Right hindlimb (tissue), 1 donor: ENCODE measurements at places on chromosomes 3 and 15.
A peak's percentile ranks its signal among the peaks of the same experiment; 100 is the strongest.

- DNase-seq = no peak
Observed at GRCh38 chr3:32086464-32086863, 20.0 kb upstream of the GPD1L start.

GRCh38 chr15:95580121-95580520 is 750.4 kb upstream of the NR2F2 start:
- no peak for DNase-seq

- DNase-seq = no peak
Observed at GRCh38 chr3:120436523-120437050, 14.2 kb downstream of the FSTL1 start.

DNA sequence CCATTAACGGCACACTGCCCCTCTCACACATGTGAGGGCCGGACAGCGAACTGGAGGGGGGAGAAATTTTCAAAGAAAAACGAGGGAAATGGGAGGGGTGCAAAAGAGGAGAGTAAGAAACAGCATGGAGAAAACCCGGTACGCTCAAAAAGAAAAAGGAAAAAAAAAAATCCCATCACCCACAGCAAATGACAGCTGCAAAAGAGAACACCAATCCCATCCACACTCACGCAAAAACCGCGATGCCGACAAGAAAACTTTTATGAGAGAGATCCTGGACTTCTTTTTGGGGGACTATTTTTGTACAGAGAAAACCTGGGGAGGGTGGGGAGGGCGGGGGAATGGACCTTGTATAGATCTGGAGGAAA is 1.5 kb downstream of the SOX2 start:
- DNase-seq = no peak

DNA sequence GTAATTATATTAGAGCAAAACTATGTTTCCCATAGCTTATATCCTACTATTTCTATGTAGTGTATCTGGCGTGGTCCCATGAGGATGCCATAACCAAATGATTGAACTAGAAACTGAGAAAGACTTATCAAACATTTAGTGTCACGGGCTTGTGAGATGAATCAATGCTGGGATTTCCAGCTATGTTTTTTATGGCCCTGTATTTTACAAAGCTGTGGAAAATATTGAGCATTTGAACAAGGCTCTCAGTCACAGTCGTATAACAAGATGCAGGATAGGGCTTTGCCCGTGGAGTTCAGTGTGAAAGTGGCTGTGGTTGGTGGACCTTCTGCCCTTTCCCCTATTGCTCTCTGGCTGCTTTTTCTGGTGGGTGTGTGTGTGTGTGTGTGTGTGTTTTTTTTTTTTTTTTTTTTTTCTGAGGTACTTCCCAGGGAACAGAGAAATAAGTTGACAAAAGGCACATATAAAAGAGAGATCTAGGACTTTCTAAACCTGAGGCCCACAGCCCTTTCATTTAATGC is 60.7 kb downstream of the CACNA1D start:
- DNase-seq = no peak

DNA sequence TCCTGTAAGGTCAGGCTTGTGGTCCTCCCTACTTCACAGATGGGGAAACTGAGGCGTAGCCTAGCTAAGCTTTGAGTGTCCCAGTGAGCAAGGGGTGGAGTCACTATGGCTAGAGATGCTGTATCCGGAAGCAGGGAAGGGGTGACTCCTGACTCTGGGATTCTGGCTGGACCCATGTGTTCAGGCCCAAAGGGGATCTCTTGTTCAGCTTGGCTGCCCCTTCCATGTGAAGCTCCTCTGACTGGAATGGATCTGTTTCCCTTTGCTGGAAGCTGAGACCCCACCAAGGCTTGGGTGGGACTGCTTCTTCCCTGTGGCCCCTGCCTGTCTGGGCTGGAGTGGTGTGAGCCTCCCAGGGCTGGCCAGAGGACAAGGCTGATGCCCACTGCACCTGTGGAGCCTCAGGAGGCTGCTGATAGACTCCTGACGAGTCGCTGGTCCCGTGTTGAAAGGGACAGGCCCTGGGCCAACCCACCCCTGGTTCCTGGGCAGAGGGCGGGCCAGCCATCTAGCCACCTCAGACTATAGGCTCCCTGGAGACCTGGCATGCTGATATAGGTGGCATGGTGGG is 1.0 kb downstream of the MAPKAPK3 start:
- DNase-seq = peak; percentile 55

DNA sequence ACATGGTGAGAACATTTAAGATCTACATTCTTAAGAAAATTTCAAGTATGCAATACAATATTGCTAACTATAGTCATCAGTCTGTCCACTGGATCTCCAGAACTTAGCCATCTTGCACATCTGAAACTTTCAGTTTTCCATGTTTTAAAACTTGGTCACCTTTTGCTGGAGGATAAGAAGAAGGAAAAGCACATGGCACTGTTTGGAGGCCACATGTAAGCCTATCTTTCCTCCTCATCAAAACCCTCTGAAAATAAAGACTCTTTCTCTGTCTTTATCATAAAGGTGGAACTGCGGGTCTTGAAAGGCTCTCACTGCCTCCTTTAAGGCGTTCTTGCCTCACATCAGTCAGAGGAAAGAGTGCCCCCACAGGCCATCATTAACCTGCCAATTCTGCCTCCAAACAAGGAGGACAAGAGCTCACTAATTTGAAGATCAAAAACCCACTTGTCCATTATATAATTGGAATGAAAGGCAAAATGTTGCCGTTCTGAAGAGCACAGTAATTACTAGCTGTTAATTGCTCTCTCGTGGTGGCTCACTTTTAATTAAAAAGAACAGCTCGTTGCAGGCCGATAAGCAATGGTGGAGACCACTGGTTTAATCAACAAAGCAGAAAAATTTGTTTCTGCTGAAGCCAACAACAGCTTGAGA is 157.8 kb downstream of the MECOM start:
- no peak for DNase-seq

DNA sequence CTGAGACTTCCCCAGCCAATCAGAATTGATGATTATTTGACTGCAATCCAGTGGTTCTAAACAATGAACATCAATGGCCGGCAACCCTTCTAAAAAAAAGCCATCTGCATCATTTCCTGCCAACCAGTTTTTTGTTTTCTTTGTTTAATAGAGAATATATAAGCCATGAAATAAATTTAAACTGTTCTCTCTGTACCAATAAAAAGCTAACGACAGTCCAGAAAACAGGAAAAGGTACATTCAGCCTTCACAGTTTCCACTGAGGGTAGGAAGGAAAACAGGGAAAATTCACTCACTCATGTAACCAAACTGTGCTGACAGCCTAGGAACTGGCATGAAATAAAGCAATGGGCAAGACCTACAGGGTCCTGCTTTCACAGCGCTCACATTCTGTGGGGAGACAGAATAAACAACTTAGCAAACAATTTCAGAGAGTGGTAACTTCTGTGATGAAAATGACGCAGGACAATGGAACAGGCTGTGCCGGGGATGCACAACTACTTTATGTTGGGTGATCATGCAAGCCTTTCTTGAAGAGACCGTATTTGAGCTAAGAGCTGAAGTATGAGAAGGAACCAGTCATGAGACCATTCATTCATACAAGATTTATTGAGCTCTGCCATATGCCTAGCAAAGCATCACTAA is 630.1 kb downstream of the MAGI1 start:
- DNase-seq = no peak

GRCh38 chr15:85623315-85624049 is 171.2 kb downstream of the KLHL25 start:
- no peak for DNase-seq

DNA sequence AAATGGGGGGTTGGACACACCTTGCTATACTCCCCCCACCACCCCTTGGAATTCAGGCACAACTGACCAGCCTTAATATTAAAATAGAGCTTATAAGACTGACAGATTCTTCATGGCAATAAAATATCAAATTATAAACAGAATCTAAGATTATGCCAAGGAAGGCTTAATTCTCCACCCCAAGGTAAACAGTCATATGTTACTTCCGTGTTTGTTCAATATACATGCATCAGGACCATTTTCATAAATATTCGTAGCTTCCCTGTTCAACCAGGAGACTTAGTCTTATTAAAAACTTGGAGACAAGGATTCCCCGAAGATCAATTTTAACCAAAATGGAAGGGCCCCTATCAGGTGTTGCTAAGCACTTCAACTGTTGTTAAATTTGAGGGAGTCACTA is 13.3 kb upstream of the EHHADH start:
- DNase-seq = no peak

DNA sequence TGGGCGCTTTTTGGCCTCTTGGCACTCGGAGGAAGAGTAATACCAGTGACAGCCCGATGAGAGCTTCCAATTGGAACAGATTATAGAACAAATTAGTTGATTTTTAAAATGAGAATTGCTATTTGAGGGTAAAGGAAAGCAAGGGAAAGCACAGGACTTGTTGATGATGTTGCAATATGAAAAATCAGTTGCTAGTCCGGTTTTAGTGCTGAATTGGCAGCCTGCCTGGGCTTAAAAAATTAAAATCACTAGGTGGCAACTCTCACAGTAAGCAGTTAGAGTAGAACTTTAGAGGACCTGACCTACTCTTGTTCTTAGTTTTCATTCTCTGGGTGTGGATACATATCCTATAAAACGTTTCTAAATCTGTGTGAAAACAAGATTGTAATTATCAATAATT is 2.1 kb upstream of the SCAANT1 start:
- DNase-seq = no peak

DNA sequence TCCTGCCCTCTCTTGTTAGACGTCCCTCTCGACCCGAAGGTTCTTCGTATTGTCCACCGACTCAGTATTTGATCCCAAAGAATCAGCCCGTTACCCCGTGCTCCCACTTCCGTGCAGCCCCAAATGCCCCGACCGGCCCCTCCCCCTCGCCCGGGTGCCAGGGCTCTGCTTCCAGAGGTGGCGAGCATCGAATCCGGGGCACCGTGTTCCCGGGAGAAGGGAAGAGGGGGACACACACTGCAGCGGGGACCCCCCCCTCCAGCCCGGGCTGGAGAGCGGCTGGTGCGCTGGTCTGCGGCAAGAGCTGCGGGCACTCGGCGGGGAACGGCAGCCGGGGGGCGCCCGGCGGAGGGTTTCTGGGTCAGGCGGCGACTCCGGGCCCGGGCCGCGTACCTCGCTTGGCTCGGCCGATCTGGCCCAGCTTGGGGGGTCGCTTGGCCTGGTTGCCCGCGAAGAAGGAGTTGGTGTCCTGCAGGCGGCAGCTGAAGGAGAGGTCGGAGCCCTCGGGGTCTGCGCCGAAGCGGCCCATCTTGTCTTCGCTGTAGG is 556 bp downstream of the CAMK2N2 start:
- DNase-seq = no peak

DNA sequence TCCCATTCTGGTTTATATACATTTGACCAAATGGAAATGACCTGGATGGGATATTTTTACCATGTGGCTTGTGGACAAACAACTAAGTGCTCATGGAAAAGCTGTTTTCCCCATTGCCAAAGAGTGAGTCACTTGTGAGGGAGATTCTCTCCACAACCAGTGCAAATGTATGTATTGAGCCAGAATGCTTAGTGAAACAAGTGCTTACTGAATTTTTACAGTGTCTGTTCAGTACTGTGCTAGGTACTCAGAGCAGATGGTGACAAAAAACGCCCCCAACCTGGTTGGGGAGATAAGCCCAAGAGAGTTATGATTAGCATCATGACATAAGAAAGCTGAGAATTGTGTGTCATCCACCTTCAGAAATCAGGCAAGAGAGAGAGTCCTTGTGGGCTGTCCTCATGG is 2.3 kb downstream of the CHP1 start:
- DNase-seq = no peak

- DNase-seq = no peak
Observed at GRCh38 chr3:55639896-55640765, 153.0 kb upstream of the WNT5A start.

DNA sequence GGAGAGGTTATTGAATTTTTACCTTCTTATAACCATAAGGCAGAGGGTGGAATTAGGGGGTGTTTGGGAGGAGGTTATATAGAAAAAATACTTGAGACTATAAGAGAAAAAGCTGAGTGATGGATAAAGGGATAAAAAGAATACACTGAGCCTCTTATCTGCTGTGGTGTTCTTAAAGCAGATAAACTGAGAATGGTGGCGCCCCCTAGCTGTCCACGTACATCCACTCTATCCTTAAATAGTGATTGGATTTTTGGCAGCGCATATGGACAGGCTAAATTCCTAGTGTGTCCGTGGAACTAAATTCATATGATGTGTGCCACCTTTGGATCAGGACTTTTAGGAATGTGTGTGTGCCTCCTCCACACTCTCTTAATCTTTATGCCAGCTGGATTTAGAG is 121.1 kb downstream of the OXSM start:
- no peak for DNase-seq

GRCh38 chr3:7651274-7651673 is 790.4 kb downstream of the GRM7 start:
- no peak for DNase-seq

- DNase-seq = no peak
Observed at GRCh38 chr3:177944228-177944661, 592.0 kb upstream of the KCNMB2 start.

- no peak for DNase-seq
Observed at GRCh38 chr15:82650046-82650670, 3.0 kb upstream of the CPEB1 start.

DNA sequence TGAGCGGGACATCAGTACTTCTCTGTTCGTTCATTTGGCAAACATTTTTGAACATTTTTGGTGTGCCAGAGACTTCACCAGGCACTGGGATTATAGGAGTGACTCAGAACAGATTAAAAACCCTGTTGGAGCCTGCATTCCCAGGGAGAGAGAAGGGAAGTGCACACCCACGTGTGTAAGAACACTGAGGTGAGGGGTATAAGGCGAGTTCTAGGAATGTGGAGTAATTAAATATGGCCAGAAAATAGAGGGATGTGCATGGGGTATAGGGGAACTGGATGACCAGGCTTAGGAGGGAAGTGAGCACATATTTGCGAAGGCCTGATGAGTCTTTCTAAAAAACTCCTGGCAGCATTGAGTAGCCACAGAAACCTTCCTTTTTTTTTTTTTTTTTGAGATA is 401.2 kb upstream of the C2CD4B start:
- DNase-seq = no peak

GRCh38 chr15:79027532-79028410 is 62.8 kb downstream of the RASGRF1 start:
- no peak for DNase-seq

DNA sequence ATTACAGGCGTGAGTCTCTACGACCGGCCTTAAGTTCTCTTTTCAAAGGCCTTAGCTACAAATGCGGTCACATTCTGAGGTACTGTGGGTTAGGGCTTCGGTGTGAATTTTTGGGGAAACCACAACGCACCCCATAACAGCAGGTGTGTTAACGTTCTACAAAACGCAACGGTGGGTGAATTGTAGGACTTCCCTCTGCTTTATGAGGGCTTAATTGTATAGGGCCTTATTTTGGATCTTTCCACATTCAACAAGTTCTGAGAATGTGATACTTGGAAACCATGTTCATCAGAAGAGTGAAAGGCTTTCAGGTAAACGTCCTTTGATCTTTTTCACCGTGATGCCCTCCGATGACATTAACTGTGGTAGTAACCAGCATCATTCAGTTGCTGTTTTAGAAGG is 998.6 kb upstream of the CFAP20DC start:
- no peak for DNase-seq

DNA sequence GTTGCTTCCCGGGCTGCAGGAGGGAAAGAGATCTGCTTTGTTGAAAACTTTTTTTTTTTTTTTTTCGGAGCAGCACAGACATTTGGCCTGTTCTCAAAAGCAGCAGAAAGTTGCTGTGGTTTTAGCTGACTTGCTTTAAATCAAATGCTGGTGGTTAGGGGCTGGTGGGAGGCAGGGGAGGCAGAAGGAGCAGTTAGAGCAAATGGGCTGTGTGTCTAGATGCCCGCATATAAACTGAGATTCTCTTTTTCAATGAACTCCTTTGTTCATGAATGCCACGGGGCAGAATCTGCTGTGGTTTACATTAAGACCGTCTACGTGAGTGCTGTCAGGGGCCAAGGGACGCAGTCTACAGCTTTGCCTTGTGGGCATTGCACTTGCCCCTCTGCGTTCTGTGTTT is 95.9 kb downstream of the FLNB start:
- DNase-seq = peak; percentile 55

- DNase-seq = no peak
Observed at GRCh38 chr15:101078669-101079323, 159.6 kb downstream of the LRRK1 start.
